ENCODE measurements at places on chromosomes 13 and 19.

GRCh38 chr19:43811837-43812236, 9.6 kb upstream of the LYPD5 start:
- no peak for DNase-seq

DNA sequence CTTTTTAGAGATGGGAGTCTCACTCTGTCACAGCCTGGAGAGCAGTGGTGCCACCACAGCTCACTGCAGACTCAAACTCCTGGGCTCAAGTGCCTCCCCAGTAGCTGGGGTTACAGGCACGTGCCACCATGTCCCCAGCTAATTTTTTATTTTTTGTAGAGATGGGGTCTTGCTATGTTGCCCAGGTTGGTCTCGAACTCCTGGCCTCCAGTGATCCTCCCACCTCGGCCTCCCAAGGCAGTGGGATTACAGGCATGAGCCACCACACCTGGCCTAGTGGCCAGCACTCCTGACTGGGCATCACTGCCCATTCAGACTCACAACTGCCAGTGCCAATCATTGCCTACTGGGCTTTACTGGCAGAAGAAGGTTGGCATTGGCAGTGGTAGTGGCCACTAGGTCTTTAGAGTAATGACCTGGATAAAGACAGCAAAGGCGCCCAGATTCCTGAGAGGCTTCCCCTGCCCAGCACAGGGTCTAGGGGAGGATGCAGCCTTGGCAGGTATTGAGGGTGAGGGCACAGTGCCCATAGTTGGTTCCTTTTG, 26.8 kb upstream of the SLC7A10 start:
- DNase-seq: no peak

DNA sequence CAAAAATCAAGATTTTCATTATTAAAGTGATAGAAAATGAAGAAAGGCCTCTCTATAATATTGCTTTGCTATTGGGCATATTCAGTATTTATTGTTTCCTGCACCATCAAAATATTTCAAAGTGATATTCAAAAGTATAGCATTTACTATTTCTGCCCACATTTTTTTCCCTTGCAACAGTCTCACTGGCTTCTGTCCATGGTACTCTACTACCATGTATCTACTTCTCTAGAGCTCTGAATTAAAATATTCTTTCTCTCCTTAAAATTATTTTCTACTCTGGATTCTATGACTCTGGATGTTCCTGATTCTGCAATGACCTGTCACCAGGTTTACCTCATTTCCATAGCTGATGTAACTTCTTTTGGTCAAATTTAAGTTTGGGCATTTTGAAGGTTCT, 1508.3 kb upstream of the PRR20A start:
- no peak for DNase-seq

DNA sequence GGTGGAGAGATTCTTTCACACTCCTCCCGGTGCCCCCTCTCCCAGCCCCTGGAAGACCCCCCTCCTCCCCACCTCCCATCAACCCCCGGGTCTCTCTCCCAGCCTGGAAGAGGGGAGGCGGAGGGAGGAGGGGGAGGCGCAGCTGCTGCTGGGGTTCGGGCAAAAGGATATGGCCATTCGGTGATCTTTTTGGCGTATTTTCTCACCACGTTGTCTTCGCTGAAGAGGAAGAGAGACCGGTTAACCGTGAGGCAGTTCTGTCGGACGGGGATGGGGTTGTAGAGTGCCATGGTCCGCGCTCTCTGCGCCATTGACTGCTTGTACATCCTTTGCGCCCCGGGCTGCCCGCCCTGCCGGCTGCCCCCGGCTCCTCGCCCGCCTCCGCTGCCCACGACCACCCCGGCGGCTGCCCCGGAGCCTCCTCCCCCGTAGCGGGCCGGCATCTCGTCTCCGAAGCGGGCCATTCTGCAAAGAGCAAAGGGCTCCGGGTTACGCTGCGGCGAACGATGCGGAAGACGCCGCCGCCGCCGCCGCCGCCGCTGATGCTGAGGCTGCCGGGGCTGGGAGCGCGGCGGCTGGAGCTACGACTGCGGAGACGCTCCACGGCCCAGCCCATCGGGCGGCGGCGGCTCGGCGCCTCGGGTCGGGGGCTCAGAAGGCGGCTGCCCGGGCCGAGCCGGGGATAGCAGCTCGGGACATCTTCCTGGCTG, 363 bp downstream of the CACNA1A start:
- DNase-seq: no peak

DNA sequence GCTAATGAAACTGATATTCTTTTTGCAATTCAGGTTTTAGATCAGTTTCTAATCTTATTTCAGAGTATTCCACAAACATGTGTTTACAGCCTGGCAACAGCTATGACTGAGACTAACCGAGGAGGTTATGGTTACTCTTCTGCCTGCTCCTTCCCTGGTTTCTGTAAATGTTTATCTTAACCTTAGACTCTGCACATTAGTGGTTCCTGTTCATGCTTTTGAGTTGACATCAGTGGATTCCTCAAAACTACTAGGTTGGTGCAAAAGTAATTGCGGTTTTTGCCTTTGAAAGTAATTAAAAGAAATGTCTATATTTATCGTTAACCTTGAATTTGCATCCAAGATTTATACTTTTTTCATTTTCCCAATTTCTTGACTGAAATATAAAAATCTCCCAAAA, 237.0 kb upstream of the TSHZ3 start:
- no peak for DNase-seq

- no peak for DNase-seq
Observed at GRCh38 chr13:88592105-88592504, 920.9 kb downstream of the SLITRK5 start.

DNA sequence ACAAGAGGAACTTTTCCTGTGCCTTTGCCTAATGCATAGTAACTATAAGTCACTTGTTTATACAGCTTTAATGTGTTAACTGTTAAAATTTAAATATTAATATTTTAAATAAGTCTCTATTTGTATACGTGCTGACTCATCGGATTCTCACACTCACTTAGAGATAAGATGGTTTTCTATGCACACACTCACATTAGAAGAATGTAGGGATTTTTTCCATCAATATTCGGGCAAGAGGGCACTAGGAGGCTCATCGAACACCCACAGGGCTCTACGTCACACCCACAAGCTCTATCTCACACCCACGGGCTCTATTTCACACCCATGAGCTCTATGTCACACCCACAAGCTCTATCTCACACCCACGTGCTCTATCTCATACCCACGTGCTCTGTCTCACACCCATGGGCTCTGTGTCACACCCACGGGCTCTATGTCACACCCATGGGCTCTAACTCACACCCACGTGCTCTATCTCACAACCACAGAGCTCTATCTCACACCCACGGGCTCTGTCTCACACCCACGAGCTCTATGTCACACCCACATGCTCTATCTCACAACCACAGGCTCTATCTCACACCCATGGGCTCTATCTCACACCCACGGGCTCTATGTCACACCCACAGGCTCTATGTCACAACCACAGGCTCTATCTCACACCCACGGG, 73.4 kb downstream of the COL4A2 start:
- DNase-seq: no peak

- DNase-seq: no peak
Observed at GRCh38 chr19:10076535-10076934, 9.6 kb upstream of the SHFL start.

GRCh38 chr13:91922969-91923592, 524.7 kb downstream of the GPC5 start:
- DNase-seq: no peak

DNA sequence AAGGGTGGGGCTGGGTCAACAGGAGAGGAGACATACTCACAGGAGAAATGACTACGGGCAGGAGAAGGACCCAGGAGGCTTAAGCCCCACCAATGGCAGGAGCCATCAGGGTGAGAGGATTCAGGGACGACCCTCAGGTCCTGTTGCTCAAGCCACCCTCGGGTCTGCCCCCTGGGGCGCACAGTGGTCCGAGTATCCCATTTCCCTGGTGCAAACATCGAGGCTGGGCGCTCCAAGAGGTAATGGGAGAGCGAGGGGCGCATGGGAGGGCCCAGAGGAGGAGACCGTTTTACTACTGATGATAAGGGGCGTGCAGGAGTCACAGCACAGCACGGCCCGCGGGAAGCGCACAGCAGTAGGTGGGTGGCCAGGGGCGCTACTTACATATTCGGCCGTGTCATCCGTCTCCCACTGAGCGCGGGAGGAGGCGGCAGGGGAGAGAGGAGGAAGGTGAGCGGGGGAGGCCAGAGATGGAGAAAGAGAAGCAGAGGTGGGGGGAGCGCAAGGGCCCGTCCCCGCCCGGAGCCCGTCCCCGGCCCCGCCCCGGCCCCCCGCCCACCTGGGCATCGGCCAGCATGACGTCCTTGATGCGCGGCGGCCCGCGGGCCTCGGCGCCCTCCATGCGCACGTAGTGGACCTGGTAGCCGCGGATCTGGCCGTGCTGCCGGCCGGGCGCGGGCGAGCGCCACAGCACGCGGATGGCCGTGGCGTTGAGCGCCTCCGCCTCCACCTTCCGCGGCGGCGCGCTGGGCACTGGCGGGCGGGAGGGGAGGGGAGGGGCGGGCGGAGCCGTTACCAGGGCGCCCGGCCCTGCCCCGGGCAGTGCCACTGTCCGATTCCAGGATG, 111.5 kb downstream of the PTPRS start:
- DNase-seq: no peak

DNA sequence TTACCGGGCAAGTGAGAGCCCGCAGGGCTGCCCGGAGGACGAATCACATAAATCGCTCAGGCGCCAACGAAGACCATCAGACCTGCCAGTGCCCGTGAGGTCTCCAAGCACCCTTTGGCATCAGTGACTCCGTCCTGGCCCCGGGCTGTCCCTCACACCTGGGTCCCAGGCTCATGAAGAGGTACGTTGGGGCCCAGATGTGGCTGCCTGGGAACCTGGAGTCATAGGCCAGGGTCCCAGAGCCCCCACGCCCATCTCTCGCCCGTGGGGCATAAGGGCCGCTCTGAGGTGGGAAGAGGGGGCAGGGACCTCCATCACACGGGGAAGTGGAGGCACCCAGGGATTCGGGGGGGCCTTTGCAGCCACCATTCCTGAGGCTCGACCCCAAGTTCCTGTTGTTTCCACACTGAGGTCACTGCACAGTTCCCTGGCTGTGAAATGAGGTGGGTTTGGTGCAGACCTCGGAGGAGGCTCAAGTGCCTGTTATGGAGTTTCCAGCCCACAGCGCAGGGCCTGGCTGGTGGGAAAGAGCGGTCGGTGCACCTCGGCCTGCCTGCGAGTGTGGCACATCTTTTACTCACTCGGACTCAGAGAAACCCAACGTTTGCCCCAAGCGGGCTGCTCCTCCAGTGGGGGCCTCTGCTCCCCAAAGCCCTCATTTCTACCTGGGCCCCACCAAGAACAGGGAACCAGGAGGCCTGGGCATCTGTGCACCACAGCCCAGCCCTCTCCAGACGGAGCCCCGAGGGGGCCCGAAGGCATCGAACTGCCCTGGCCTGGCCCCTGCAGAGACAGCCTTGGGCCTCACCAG, 35.9 kb upstream of the C13orf46 start:
- no peak for DNase-seq

DNA sequence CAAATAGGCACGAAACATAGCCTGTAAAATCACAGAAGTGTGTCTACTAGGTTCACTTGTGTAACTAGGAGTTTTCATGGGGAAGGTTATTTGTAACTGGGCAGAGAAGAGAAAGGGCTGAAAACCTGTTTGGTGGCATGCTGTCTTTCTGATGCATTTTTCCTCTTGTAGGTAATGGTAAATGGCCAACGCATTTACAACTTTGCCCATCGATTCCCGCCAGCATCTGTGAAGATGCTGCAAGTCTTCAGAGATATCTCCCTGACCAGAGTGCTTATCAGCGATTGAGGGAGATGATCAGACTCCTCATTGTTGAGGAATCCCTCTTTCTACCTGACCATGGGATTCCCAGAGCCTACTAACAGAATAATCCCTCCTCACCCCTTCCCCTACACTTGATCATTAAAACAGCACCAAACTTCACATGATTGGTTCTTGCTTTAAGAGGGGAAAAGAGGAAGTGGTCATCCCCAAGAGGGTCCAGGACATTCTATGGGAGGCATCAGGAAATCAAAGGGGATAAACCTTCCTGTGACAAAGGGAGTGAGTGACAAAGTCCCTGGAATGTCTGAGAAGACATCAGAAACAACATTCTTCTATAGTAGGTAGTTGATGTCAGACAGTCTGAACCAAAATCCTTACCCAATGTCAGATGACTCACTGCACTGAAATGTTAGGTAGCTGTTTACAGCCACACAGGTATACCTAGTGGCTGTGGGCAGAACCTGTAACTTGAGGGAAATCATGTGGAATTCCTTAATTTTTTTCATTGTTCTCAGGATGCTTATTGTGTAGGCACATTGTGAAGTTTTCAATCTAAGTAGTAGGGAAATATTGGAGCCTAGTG, 5.0 kb downstream of the LGALS14 start:
- no peak for DNase-seq

DNA sequence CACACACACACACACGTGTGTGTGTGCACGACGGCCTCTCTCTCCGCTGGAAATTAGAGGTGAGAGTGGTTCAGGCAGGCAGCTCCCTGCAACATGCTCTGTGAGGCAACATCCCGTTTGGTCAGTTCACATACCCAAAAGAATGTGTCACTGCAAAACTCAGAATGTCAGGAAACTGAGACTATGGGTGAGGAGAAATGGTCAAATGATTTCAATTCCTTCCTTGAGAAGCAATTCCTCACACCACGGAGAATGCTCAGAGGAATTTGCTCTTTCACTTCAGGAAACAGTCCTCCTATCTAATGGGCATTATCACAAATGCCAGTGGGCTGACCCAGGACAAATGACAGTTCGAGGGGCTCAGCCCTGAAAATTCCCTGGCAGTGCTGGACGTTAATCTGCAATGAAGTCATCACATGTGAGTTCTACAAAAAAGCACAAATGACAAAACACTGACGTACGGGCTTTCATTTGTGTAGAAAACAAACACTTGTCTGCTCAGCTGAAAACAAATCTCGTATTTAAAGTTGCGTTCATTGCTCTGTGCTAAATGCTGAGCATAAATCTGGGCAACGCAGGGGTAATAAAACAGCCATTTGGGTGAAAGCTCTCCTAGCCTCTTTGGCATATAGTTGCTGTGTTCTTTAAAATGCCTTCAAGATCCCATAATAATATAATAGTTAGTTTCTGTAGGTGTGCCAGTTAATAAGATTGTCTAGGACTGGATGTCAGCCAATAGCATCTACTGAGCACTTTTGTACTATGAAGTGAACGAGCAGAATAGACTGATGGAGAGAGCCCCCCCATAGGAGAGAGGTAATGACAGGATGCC, 18.6 kb upstream of the LATS2 start:
- DNase-seq: no peak

DNA sequence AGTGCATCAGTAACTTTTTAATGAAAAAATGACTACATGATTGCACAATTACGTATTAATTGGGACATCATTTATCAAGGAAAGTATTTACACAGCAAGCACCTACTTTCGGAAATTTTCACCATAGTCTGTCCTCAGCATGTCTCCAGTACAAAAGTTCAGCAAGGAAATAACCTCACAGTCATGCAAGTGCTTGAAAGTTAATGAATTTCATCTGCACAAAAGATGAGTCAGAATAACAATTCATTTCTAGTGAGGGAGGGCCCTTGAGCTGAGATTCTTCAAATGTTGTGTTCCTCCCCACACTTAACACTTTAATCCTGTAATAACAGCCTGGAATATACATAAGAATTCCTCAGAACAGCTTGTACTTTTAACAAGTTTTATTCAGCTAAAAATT, 49.0 kb upstream of the OXGR1 start:
- DNase-seq: no peak

Data from NCI-H1694 (cell line).